Nucleus accumbens (tissue), 56 donors: ENCODE measurements at places on chromosomes 1 and 21.

- DNase-seq = peak; percentile 21
Measured at GRCh38 chr1:3501856-3502640, 47.6 kb downstream of the ARHGEF16 start.

DNA sequence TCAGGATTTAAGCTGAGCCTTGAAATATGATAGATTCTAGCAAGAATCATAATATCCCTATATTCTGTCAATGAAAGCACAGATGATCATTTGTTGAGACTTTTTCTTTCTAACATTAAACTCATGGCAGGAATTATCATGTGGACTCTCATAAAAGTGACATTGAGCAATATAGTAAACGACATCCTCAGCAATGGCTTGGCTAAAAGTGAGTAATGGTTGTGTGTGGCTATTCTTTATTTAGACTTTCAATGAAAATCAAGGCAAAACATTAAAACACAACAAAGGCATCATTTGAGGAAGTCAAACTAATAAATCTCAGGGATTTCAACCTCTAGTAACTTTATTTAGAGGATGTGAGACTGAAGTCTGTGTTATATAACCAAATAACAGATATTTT, 257.8 kb upstream of the ADGRL4 start:
- DNase-seq = no peak

DNA sequence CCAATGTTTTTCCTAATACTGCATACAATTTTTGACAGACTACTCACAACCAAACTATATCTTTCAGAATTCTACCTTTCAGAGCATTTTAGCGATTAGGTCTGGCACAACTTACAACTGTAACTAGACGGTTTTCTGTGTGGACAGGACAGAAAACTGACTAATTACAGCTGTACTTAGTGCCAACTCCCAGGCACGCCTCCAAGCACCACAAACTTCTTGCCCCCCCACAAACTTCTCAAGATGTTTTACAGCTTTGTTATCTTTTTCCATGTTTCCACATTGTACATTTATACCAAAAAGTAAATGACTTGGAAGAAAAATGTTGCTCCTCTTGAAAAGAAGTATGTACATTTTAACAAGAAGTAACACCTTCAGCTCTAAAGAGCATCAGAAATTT, 13.8 kb downstream of the LYST start:
- no peak for DNase-seq

GRCh38 chr1:27858072-27858948, 14.0 kb upstream of the THEMIS2 start:
- no peak for DNase-seq

GRCh38 chr1:189149547-189150375, 1327.9 kb downstream of the BRINP3 start:
- DNase-seq = no peak

- no peak for DNase-seq
Measured at GRCh38 chr1:243926803-243927245, 76.8 kb upstream of the AKT3 start.

DNA sequence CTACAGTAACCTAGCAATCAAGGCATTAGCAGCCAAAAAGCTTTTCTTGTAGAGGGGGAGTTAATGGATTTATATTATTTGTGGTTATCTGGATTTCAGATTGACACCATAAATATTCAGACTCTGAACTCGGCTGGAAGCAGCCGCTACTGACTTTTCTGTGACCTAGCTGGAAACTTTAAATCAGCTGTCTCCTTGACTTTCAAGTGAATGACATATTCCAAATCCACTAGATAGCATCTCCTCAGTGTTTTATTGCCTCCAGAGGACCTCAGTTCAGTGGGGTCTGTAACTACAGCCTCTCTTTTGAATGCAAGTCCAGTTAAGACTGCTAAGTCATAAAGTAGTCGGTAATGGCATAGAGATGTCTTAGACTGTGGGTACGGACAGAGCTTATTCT, 448.5 kb downstream of the NUF2 start:
- no peak for DNase-seq

DNA sequence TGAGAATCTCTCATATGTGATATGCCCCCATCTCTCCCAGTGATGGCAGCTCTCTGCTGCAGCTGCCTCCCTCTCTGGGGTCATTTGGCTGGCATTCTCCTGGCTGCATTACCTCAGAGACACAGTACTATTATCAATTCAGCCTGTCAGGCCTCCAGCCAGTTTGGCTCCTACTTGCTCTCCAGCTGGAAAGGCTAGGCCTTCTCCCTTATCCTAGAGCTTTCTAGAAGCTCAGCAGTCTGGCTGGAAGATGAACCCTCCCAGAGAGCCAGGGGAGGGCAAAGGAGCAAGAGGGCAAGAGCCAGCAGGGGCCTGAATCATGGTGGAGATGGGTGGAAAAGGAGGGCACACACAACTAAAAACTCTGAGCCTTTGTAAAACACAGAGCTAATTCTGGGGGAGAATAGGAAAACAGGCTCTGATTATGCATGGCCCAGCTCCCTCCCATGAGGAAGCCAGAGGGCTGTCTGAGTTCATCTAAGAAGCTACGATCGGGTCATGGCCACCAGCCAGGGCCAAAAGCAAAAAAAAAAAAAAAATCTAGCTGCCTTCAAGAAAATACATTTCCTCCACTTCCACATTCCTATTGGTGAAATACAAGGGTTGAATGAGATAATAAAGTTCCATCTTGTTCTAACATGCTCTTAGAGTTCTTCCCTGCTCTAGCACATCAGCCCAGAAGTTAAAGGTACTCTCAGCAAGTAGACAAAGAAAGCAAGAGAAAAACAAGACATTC, 8.8 kb downstream of the LAMB3 start:
- DNase-seq = peak; percentile 56

- DNase-seq = no peak
Measured at GRCh38 chr1:166969074-166969677, 6.2 kb downstream of the ILDR2 start.

GRCh38 chr1:246329900-246330299, 177.2 kb downstream of the SMYD3 start:
- no peak for DNase-seq

GRCh38 chr1:14969006-14969405, 184.5 kb upstream of the TMEM51 start:
- DNase-seq = no peak

DNA sequence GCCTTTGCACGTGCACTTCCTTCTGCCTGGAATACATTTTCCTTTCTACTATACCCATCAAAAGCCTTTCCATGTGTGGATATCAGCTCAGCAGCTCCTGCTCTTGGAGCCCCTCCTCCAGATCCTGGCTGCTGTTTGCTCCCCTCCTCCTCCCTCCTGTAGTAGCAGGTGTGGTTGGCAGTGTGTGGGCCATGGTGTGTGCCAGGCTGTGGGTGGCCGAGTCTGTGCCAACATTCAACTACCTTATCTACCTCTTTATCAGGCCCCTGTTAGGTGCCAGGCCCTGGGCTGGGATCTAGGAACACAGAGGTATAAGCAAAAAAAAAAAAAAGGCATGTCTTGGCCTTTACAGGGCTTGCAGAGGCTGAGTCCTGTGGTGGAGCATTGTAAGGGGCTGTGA, 180.6 kb upstream of the JUN start:
- no peak for DNase-seq
